ENCODE measurements at places on chromosomes 3 and 15.

DNA sequence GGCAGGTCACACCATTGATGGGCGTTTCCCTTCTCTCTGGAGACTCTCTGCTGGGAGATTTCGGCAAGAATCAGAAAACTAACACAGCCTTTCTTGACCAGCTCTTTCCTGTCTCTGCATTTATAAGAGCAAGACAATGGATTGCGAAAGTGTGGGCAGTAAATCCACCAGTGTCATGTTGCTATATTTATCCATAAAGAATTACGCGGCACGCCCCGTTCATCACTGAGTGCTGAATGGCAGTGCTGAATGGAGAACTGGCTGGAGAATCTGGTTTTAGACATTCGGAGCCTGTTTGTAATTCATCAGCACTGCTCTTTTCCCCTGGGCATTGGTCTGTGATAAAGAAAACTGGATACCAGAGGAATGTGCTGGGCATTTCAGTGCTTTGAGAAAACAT is 2.0 kb upstream of the CEMIP start:
- DNase-seq: no peak

- no peak for DNase-seq
These were observed 6.2 kb upstream of the SLC6A6 start for GRCh38 chr3:14396031-14396692.

DNA sequence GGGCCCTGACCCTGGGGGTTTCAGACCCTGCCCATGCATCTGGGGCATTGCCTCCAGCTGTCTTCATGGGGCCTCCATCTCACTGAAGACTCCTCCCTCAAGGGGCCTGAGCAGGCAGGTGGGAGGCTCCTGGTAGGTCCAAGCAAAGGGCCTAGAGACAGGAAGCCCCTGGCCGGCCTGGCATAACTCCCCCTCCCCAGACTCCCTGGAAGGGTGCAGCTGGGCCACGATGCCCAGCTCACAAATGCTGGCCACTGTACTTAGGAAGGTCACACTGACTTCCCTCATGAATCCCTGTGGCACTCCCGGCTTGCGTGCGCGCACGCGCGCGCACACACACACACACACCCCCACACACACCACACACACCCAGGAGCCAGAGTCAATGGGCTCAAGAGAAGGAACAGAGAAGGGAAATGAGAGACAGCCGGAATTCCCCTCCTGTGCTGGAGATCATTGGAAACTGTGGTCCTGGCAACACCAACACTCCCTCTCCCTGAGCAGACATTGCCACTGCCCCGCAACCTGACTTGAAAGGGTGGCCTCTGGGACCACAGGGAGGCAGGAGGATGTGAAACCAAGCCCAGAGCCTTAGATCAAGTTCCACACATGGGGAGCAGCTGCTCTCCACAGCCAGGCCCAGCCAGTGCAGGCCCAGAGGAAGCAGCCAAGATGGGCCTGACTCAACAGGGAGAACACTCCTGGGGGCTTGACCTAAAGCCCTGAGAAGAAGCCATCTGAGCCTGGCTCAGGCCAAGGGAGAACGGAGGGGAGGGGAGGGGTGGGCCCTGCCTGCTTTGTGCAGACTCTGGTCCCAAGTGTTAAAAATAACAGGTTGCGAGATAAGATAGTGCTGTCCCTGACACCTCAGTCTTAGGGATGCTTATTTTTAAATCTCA is 69.7 kb downstream of the SCN5A start:
- DNase-seq: no peak

- DNase-seq: no peak
These were observed 18.8 kb upstream of the SSUH2 start for GRCh38 chr3:8663177-8664061.

DNA sequence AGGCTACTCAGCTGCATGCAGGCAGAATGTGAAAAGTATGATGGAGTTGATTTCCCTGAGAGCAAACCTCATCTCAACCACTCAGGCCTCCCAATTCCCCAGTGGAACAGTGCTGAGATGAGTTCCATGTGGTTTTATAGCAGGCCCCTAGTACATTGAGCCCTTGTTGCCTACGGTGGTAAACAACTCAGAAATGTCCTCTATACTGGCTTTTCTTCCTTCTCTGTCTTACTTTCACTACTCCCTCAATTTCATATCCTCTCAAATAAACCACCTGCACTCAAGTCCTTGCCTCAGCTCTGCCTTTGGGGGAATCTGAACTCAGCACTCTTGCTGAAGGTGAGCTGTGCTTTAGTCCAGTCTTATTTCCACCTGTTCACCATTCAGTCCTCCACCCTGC is 399.9 kb downstream of the PDCD6IP start:
- no peak for DNase-seq

GRCh38 chr3:191373327-191373726 is 43.0 kb upstream of the UTS2B start:
- DNase-seq: no peak

- no peak for DNase-seq
These were observed 445.3 kb downstream of the NAALADL2 start for GRCh38 chr3:175304404-175304803.

- DNase-seq: no peak
These were observed 18.7 kb upstream of the P3H2 start for GRCh38 chr3:190139365-190139764.

DNA sequence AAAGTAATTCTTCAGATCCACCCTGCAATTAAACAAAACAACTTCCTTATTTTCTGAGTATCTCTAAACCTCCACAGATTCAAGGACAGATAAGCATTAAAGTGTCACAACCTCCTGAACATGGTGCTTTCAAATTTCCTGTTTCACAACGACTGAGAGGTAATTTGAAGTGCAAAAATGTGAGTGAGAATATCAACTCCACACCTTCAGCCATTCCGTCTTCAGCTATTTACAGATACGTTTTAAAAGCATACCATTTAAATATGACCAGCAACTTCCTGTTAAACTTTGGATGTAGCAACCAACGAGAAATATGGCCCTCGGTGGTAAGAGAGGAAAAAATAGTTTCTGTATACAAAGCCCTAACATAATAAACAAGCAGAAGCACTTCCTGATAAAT is 32.1 kb upstream of the PCSK6 start:
- no peak for DNase-seq

GRCh38 chr3:129507181-129507831 is 21.1 kb upstream of the RHO start:
- no peak for DNase-seq

DNA sequence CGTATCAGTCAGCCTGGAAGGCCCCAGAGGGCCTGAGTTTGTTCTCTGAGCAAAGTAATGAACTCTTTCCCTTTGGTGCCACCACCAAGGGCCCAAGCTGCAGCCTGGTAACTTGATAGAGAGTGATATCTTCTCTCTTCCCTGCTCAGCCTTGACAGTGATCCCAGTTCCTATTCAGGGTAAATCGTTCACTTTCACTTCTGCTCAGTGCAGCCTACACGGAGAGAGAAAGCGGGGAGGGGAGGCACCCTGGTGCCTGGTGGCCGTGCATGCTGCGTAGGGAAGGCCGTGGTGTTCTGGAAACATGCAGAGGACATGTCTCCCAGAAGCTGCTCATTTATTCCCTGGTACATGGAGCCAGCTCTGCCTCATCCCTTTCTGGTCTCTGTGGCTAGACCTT is 54.9 kb downstream of the KIF9 start:
- no peak for DNase-seq

DNA sequence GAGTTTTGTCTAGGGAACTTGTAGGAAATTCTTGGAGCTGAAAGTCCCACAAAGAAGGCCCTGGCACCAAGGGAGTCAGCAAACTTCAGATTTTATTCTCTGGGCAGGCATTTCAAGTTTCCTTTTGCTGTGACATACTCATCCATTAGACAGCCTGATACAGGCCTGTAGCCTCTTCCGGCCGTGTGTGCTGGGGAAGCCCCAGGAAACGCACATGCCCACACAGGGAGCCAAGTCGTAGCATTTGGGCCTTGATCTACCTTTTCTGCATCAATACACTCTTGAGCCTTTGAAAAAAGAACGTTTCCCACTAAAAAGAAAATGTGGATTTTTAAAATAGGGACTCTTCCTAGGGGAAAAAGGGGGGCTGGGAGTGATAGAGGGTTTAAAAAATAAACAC is 15.0 kb downstream of the TIGIT start:
- no peak for DNase-seq

DNA sequence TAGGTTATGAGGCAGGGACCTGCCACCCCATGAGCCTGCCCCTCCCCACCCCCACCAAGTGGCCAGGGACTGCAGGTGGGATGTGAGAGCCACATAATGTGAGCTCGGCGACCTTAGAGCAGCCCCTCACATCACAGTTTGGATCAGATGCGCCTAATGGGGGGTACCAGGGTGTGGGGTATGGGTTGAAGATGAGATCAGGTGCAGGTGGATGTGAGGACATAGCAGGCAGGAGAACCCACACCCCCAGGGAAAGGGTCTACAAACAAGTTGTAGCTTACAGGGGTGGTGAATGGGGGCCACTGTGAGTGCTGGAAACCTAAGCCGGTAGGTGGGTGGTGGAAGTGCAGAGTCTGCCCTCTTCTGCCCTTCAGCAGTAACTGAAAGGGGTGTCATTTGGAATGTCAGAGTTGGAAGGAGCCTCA is 94.0 kb downstream of the CORO2B start:
- no peak for DNase-seq

DNA sequence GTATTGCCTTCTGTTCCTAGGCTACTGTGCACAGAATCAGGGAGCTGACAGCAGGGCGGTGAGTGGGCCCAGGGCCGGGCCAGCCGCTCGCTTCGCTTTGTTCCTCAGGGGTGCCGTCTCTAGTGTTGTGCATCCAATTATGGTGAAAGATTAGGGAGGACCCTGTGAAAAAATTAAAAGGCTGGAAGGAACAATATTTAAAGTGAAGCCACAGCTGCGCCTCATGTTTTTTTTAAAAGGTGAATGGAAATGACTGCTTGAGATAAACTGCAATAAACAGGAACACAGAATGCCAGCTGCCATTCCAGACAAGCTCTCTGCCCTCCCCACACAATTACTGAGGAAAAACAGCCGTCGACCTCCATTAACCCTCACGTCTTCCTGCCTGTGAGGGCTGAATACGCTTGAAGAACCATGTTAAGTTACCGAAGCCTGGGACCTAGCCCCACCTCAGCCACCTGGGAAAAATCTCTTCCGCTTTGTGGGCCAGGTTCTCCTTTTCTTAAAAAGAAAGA is 132.0 kb upstream of the IL12A start:
- no peak for DNase-seq

- DNase-seq: no peak
These were observed 72.2 kb downstream of the FAM174B start for GRCh38 chr15:92583096-92584034.

DNA sequence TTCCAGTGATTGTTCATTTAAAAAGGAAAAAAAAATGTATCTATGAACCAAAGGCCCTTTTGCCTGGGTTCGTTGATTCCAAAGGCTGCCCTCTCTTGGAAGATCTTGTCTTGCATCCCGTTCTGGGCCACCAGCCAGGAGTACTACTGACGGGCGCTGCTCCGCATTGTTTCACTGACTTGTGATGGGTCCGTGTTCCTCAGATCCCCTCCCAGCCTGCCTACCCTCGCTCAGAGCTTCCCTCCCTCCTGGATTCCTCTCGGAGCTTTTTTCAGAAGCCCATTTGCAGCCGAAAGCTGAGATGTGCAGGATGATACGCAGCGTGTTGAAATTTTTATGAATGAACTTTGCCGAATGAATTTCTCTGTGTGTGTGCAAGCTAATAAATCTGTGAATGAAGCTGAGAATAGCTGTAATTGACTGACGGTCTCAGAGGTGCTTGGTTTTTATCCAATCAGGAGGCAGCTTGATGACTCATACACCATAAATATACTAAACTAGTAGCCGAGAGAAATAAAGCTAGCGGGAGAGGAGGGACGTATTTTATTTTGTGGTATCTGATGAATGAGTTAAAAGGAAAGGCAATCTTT is at the start of gene SHC4:
SHC4 (minus strand) TSS at position 396 of the 590 bp plus-strand sequence. CDS start 904 bp downstream, outside the sequence.
- no peak for DNase-seq

- no peak for DNase-seq
These were observed 429.3 kb downstream of the GRM7 start for GRCh38 chr3:7290077-7290825.

DNA sequence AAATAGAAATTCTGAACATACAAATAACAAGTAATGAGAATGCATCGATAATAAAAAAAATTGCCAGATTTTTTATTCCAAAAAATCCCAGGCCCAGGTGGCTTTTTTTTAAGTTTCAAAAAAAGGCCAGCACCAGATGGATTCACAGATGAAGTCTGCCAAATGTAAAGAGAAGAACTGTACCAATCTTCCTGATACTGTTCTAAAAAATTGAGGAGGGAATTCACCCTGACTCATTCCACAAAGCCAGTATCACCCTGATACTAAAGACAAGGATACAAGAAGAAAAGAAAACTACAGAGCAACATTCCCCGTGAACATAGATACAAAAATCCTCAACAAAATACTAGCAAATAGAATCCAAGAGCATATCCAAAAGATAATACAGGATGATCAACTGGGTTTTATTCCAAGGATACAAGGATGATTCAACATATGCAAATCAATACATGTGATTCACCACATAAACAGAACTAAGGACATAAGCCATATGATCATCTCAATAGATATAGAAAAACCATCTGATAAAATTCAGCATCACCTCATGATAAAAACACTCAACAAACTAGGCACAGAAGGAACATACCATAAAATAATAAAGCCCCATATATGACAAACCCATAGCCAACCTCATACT is 44.1 kb upstream of the XCR1 start:
- no peak for DNase-seq

GRCh38 chr3:196741249-196741889 is 1.7 kb downstream of the PAK2 start:
- DNase-seq: no peak

GRCh38 chr3:112407214-112407887 is 74.4 kb downstream of the CD200 start:
- DNase-seq: no peak

DNA sequence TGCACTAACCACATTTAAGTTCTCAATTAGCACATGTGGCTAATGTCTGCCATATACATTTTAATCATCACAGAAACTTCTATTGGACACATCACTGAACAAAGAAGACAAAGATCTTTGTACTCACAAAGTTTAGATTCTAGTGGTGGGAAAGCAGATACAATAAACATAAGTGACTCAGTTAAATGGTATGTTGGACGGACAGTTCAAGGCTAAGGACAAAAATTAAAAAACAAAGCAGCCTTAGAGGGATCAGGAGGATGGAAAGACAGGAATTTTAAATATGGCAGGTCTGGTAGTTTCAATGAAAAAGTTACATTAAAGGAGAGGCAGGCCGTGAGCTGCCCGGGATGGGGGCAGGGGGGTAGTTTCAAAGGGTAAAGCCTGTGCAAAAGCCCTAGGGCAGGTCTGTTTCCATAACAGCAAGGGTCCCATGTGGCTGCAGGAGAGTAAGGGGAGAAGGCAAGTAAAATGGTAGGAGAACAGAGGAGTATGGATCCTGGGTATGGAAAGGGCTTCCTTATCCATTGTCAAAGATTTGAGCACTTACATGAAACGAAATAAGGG is 220.7 kb downstream of the FHIT start:
- no peak for DNase-seq

DNA sequence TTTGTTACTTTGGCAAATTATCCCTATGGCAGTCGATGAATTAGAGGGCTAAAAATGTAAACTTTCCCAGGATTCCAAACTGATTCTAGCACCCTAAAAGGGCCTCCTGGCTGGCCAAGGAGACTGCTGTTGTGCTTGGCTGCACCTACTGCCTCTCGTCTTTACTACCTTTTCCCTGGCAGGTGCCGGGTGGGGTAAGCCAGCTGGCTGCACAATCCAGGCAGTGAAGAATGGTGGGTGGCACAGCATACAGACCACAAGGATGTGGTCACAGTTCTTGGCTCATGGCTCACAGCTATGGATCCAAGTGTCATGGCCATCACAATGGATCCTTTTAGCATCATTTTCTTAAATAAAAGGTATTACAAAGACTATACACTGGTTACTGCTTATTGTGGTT is 20.7 kb upstream of the SLC25A26 start:
- DNase-seq: no peak
